ENCODE measurements at places on chromosomes 16 and 17. TPM values are rescaled to one million over a fixed set of nuclear protein-coding genes. Genes with fewer than 3 reads are reported as not detected.

DNA sequence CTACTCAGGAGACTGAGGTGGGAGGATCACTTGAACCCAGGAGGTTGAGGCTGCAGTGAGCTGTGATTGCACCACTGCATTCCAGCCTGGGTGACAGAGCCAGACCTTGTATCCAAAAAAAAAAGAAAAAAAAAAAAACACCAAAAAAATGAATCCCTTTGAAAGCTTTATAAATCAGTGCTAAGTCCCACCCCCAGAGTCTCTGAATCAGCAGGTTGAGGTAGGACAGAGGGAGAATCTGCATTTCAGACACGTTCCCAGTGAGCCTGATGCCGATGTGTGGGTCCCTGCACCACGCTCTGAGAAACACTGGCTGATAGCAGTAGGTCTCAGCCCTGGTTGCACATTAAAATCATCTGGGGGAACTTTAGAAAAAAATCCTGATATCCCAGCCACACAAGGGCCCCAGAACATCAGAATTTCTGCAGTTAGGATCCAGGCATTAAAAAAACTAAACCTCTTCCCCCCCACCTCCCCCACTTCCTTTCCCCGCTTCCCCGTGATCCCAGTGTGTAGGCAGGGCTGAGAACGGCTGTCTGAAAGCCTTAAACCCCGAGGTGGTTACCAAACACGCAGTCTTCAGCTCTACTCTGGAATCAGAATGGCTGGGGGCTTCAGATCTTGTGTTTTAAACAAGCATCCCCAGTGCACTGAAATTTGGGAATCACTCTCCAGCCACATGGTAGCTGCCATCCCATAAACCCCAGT, 27.3 kb upstream of the GPRC5B start:
- no peak for DNase-seq
- peaks cover 4% of the 10 kb centered on the region for H3K27me3 ChIP-seq
- no peak overlapping the region for H3K27ac ChIP-seq

DNA sequence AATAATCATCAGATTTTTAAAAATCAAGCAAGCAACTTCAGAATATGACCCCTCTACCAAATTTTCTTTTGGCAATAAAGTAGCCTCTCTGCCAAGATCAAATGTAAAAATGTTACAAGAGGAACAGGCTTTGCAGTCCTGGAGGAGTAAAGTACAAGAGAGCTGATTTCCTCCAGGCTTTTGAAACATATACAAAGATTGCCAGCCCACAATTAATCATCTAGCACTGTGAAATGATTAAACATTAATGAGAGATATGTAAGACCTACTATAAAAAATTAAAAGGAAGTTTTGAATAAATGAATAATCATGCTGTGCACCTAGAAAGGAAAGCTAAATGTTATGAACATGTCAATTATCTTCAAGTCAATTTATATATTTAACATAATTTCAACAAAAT, 26.3 kb downstream of the TXNDC11 start:
- peaks cover 24% of the 10 kb centered on the region for H3K36me3 ChIP-seq
- no peak overlapping the region for H3K27ac ChIP-seq
- H3K27me3 ChIP-seq = no peaks in the 10 kb centered on the region

DNA sequence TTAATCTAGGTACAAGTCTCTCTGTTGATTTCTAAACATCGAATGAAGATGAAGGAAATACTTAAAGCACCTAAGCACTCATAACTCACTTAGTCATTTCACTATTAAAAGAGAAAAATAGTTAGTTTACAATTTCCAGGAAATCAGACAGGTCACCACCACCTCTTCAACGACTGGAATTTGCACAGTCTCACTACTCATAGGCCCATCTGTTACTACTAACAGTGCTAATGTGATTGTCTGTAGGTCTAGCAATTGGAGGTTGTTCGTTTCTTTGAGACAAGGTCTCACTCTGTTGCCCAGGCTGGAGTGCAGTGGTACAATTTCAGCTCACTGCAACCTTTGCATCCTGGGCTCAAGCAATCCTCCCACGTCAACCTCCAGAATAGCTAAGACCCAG, 444.6 kb downstream of the MAF start:
- no peaks in the 10 kb centered on the region for H3K4me1 ChIP-seq
- DNase-seq = no peak
- H3K27ac ChIP-seq = no peak overlapping the region

- no peak overlapping the region for H3K27ac ChIP-seq
- no peaks in the 10 kb centered on the region for H3K27me3 ChIP-seq
- H3K36me3 ChIP-seq = peaks cover 46% of the 10 kb centered on the region
- no peak overlapping the region for H3K4me3 ChIP-seq
Observed at GRCh38 chr17:17346428-17347233, 43.5 kb downstream of the NT5M start.

- no peak overlapping the region for H3K27ac ChIP-seq
- no peaks in the 10 kb centered on the region for H3K27me3 ChIP-seq
- no peak overlapping the region for H3K4me3 ChIP-seq
- H3K4me1 ChIP-seq = no peaks in the 10 kb centered on the region
Observed at GRCh38 chr16:20707461-20707860, 10.0 kb upstream of the ACSM1 start.

DNA sequence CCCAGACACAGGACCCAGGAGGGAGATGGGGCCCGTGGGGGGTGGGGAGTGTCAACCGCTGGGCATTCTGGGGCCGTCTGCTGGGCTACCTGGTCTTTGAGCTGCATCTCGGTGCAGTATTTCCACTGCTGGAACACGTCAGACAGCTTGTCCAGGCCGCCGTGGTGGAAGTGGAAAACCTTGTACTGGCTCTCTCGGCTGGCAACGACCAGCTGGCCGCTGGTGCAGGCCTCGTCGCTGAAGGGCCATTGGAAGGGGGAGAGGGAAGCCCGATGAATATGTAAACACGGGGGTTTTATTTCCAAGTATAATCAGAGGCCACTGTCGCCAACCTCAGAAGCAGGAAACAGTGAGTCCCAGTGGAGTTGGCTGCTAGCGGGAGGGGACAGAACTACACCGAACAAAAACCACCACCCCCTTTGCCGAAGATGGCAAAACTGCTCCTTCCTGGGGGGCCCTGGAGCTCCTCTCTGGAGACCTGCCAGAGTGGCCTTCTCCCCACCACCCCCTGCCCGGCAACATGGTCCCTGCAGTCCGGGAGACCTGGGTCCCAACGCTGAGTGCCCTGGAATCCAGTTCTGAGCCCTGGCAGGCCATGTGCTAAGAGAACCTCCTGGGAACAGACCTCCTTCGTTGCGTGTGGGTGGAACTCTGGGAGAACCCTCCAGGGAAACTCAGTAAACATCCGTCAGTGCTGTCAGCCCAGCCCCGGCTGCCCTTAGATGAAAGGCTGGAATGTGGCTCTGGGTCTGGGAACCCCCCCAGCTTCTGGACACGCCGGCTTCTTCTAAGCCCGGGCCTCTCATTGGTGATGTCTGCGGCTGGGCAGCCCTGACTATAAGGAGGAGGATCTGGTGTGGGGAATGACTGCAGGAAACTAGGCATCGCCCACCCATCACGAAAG, 84.1 kb downstream of the TBC1D16 start:
- DNase-seq = no peak
- no peak overlapping the region for H3K4me3 ChIP-seq
- no peaks in the 10 kb centered on the region for H3K27me3 ChIP-seq
- H3K36me3 ChIP-seq = peaks cover 35% of the 10 kb centered on the region
- peaks cover 65% of the 10 kb centered on the region for H3K4me1 ChIP-seq

Gene MMP2
- polyA plus RNA-seq = 130 TPM

Gene CACNG5
- 8.2 TPM for polyA plus RNA-seq

Gene CDH3
- polyA plus RNA-seq = 22.9 TPM
